T-cell (primary cell): ENCODE measurements at places on chromosomes 7 and 10. TPM values are rescaled to one million over a fixed set of nuclear protein-coding genes. Genes with fewer than 3 reads are reported as not detected.

The CLDN3 gene
- total RNA-seq = 0.50 TPM

The MYO1G gene
- total RNA-seq = 191 TPM

The GPR26 gene
- not detected for total RNA-seq

The IFIT1B gene
- not detected for total RNA-seq

The CYP3A4 gene
- 0.16 TPM for total RNA-seq

The DEPP1 gene
- 0.35 TPM for total RNA-seq

The KAZALD1 gene
- total RNA-seq = not detected

DNA sequence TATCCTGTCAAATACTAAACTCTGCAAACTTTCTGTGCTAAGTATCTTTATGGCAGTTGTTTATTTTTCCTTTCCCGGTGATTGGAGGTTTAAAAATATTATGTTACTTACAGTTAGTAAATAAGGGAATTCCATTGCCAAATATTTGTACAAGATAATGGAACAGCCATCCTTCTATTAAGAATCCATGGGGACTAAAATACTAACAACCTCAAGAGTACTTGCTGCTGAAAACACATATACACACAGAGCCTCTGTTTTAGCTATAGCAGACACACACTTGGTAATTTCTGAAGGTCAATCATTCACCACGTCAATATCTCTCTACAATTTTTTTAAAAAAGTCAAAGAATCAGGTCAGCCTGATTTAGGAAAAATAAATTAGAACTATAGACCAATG is 32.4 kb downstream of the TSPAN12 start:
- H3K4me3 ChIP-seq = no peak overlapping the region
- no peak overlapping the region for H3K27ac ChIP-seq
- H3K36me3 ChIP-seq = no peaks in the 10 kb centered on the region

DNA sequence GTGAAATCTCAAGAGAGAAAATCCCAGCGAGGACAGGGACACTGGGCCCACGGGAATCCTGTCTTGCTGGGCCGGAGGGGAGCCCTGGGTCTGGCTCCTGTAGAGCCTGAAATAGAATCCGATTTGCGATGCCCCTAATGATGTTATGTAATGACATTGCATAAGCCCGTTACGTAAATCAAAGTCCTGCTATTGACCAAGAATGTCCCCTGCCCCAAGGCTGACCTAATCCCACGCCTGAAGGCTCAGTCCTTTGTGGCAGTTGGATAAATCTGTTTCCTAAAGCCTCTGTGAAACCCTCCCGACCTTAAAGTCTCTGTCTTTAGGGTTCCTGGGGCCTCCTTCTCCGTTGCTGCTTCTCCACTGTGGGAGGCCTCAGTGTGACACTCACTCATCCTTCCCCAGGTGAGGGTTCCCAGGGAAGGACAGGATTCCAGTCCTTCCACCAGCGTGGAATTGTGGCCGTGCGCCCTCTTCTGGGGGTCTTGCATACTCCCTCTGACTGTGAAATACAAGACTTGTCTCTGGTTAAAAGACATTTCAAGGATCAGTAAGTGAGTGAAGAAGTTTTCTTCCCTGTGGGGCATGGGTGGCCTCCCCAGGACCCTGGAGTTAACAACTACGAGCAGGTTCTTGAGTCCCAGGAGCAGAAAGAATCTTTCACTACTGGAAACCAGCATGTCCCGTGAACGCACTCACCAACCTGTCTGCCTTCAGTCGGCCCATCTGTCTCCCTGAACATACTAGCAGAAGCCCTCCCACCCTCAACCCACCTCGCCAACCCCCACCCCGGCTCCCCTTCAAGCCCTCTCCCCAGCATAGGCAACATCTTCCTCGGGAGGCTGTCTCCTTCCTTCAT is 19.8 kb downstream of the ZNF467 start:
- no peak for DNase-seq
- no peak overlapping the region for H3K27ac ChIP-seq
- H3K27me3 ChIP-seq = no peaks in the 10 kb centered on the region
- H3K36me3 ChIP-seq = no peaks in the 10 kb centered on the region
- no peaks in the 10 kb centered on the region for H3K4me1 ChIP-seq

DNA sequence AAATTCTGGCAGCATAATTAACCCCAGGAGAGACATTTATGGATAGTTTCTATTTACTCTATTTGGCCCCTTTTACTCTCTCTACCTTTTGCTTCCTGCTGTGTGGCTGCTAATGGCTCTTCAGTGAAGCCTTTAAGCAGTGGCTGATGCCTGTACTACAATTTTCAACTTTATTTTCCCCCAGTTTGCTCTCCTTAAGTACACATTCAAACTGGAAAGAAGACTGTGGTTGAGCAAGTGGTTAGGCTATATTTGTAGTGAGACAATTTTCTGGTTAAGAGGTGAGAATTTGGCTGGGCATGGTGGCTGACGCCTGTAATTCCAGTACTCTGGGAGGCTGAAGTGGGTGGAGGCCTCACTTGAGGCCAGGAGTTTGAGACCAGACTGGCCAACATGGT is 8.5 kb upstream of the RSBN1L start:
- H3K36me3 ChIP-seq = no peaks in the 10 kb centered on the region
- H3K27me3 ChIP-seq = no peaks in the 10 kb centered on the region
- peaks cover 8% of the 10 kb centered on the region for H3K4me1 ChIP-seq
- H3K4me3 ChIP-seq = no peak overlapping the region
- H3K27ac ChIP-seq = peak overlapping the region; percentile 40
- DNase-seq = no peak

DNA sequence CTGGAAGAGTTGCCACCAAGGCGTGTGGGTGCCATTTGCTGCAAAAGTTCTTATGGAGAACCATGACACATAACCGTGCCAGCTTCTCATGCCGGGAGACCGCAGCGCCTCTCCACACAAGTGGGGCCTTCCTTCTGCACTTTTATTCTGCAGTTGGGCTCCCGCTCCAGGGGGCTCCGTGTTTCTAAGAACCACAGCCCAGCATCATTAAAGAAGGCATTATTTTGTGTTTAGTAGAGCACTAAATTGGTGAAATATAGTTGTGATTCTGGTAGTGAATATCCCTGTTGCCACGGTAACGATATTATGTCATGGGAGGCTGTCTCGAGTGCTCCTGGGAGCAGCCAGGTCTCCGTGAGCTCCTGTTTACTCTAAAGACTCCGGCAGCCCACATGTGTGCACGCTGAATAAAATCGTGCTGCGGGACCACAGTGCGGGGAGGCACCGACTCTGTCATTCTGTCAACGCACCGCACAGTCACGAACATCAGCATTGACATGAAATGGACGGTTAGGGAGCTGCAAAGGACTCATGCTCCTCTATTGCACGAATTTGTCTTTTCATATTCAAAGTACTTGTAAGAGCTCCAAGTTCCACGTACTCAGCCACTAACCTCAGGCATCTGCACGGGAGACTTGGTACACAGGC is 68.8 kb upstream of the PITRM1 start:
- peaks cover 42% of the 10 kb centered on the region for H3K27me3 ChIP-seq
- no peaks in the 10 kb centered on the region for H3K36me3 ChIP-seq
- H3K4me1 ChIP-seq = no peaks in the 10 kb centered on the region
- no peak for DNase-seq
- H3K4me3 ChIP-seq = no peak overlapping the region

GRCh38 chr7:149773446-149774236 is at the start of gene ZNF467:
ZNF467 (minus strand) TSS chr7:149773588; CDS start chr7:149771032, 2,556 bp downstream.
- peak within 1 kb of the TSS; percentile 53 for H3K4me3 ChIP-seq
- no peaks in the 10 kb centered on the region for H3K27me3 ChIP-seq
- H3K27ac ChIP-seq = no peak within 1 kb of the TSS
- peak; percentile 56 for DNase-seq
- no peaks in the 10 kb centered on the region for H3K36me3 ChIP-seq

GRCh38 chr7:159017741-159018140 is 126.9 kb downstream of the VIPR2 start:
- no peak overlapping the region for H3K4me3 ChIP-seq
- no peaks in the 10 kb centered on the region for H3K36me3 ChIP-seq
- DNase-seq = no peak
- no peaks in the 10 kb centered on the region for H3K4me1 ChIP-seq
- H3K27ac ChIP-seq = no peak overlapping the region
- no peaks in the 10 kb centered on the region for H3K27me3 ChIP-seq
